GM12865 (cell line): ENCODE measurements at places on chromosomes 11 and 22.
A peak's percentile ranks its signal among the peaks of the same experiment; 100 is the strongest.

- DNase-seq: no peak
These were observed 627 bp downstream of the DNAJC4 start for GRCh38 chr11:64230985-64231365.

DNA sequence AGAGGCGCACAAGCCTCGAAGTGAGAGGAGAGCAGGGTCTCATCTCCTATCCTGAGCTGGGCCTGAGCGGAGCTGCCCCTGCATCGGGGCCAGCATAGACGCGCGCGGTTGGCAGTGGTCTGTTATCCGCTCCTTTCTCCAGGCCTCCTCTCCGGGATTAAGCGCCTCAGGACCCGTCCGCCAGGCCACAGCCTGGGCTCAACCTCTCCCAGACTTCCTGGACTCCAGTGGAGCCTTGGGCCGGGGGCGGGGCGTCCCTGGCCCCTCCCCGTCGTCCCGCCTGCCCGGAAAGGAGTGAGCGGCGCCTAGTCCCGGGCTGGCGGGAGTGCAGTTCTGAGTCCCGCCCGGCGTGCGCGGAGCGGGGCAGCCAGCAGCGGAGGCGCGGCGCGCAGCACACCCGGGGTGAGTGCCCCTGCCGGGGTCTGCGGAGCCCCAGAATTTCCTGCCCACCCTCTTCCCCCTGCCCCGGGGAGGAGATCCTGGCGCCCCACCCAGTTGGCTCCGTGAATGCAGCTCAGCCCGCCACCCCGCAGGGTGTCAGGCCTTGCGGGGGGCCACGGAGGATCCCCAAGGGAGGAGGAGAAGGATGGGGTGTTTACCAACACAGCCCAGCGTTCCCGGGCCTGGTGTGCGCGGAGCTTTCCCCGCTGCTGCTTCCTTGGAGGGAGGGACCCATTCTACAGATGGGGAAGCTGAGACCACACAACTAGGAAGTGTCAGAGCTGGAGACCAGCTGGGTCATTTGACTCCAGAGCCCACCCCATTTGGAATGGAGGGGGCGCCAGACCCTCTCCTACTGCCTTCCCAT lies at the start of gene TCIRG1:
TSS of gene TCIRG1 (plus strand) at position 308 of the 808 bp plus-strand sequence. CDS start 2,247 bp downstream, outside the sequence.
- peak; percentile 84 for DNase-seq

DNA sequence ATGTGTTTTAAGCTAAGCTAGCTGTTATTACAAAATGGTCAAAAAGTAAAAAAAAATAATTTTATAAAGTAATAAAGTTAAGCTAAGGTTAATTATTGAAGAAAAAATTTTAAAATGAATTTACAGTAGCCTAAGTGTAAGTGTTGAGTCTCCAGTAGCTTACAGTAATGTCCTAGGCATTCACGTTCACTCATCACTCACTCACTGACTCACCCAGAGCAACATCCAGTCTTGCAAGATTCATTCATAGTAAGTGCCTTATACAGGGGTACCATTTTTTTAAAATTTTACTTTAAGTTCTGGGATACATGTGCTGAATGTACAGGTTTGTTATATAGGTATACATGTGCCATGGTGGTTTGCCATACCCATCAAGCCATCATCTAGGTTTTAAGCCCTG lies 11.6 kb upstream of the OOSP4B start:
- DNase-seq: no peak

- no peak for DNase-seq
These were observed 53.3 kb downstream of the FAT3 start for GRCh38 chr11:92277871-92278270.

GRCh38 chr11:120431633-120432032 lies 79.9 kb upstream of the GRIK4 start:
- peak; percentile 7 for DNase-seq

GRCh38 chr11:68383976-68384501 lies 71.6 kb downstream of the LRP5 start:
- peak; percentile 62 for DNase-seq

- DNase-seq: no peak
These were observed 12.1 kb upstream of the AHNAK start for GRCh38 chr11:62558669-62559068.

DNA sequence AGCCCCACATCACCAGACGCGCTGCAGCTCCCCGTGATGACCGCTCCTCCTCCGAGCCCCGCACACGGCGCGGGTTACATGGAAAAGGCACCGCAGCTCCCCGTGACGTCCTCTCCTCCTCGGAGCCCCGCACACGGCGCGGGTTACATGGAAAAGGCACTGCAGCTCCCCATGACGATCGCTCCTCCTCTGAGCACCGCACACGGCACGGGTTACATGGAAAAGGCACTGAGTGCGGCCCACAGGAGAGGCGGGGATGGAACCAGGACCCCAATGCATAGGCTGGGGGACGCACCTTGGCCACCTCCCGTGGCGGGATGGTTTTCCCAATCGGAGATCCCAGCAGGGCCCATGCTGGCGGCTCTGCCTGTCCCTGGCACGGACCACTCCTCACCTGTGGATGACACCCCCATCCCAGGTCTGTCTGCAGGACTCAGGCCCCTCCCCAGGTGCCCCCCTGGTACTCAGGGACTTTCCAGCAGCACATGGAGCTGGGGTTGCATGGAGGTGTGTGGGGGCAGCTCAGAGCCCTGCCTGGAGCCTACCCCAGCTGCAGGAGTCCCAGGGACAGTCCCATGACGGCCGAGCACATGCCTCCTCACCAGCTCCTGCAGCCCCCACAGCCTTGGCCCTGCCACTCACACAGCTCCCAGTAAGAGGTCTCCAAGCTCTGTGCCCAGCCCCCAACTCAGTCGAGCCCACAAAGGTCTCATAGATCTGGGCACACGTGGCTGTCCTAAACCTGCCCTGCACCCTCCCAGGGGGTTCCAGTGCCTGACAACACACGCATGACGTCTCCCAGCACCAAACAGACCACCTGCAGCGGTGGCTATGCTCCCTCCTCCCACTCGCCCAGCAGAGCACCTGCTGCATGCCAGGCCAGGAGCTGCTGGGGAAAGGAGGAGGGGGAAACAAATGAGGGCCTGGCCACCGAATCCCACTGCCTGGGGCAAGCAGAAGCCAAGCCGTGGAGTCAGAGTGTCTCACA lies 166.6 kb downstream of the BRD1 start:
- no peak for DNase-seq

DNA sequence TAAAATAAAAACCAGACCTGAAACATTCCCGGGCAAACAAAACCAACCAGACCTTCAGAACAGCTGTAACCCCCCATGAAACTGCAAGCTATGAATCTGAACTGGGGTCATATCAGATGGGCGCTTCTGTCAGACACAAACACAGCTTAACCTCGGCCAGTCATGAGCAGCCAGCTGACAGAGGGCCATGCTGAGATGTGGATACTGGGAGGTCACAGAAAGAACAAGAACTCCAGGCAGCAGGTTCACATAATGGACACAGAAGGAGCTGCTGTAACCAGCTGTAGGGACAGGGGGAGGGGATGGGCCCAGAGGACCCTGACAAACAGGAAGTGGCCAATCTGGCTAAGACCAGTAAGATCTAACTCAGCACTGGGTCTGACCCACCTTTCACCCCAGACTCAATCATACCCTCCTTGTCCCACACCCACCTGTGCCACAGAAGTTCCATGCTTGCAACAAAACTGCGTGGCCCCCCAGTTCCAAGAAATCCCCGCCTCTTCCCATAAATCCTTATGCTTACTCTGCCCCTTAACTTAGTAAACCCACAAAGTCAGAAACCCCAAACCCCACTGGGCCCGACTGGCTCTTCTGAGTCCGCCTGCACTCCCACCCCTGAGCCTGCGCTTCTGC lies 4.0 kb downstream of the APOL4 start:
- peak; percentile 68 for DNase-seq

- no peak for DNase-seq
These were observed 6.4 kb downstream of the PLA2G3 start for GRCh38 chr22:31133911-31134310.

DNA sequence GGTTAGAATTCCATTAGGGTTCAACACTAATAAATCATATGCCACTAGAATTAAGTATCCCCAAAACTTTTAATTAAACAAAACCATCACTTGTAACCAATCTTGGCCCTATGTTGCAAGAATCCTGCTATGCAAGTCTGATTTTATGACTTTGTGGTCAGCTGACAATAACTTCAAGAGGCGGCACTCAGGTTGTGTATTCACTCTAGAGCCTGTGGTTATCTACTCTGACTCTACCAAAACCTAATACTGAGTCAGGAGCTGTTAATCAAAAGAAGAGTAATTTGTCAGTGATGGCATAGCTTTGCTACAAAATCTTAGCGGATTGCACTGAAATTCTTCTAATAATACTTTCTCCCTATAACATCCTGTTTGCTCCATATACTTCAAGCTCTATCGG lies 253.7 kb downstream of the AASDHPPT start:
- DNase-seq: no peak

DNA sequence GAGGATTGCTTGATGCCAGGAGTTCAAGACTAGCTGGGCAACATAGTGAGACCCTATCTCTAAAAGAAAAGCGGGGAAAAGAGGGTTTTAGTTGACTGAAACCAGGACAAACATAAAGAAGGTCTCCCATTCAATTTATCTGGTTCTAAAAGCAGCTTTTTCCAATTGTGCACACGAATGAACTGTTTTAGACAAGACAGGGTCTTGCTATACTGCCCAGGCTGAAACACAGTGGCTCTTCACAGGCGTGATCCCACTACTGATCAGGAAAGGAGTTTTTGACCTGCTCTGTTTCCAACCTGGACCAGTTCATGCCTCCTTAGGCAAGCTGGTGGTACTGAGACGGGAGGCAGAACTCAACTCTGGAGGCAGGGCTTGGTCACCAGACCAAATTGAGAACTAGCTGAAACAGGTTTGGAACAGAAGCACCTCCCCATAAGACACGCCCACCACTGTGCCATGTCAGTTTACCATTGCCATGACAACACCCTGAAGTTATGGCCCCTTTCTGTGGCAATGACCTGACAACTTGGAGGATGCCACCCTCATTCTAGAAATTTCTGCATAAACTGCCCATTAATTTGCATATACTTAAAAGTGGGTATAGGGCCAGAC lies 2.8 kb upstream of the NUCB2 start:
- DNase-seq: peak; percentile 47

GRCh38 chr11:47179655-47179991 lies 2.9 kb upstream of the ARFGAP2 start:
- DNase-seq: peak; percentile 78

DNA sequence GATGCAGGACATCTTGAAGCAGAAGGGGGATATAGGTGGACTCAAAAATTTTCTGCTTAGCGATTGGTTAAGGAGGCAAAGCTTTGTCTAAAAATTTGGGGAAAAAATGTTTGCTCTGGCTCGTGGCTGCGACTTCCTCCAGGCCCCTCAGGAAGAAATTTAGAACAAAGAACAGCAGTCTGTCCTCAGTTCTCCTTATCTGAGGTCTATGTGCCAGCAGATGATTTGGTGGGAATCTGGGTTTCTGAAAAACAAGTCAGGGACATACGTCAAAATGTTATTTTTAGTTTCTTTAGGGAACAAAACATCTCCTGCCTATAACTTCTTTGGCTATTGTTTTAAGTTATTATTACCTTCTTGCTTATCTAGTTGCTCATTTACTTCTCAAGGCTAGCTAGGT lies 8.1 kb downstream of the OR6M1 start:
- DNase-seq: no peak
